Globus pallidus (tissue), 1 donor: ENCODE measurements at places on chromosomes 3 and 15.
A peak's percentile ranks its signal among the peaks of the same experiment; 100 is the strongest.

- peak; percentile 82 for DNase-seq
Measured at GRCh38 chr3:12994607-12995388, 78.4 kb downstream of the IQSEC1 start.

- no peak for DNase-seq
Measured at GRCh38 chr3:126958638-126959085, 24.3 kb upstream of the PLXNA1 start.

- DNase-seq, result no peak
Measured at GRCh38 chr3:189344996-189345395, 173.2 kb downstream of the TPRG1 start.

- no peak for DNase-seq
Measured at GRCh38 chr3:56868706-56869105, 67.0 kb upstream of the ARHGEF3 start.

GRCh38 chr3:149224736-149225594 is 3.3 kb upstream of the CP start:
- peak; percentile 23 for DNase-seq

GRCh38 chr3:54557538-54558428 is 370.1 kb downstream of the LRTM1 start:
- no peak for DNase-seq
